Left lung (tissue), 14 donors: ENCODE measurements at places on chromosomes 2 and 18. TPM values are rescaled to one million over a fixed set of nuclear protein-coding genes. Genes with fewer than 3 reads are reported as not detected.
A peak's percentile ranks its signal among the peaks of the same experiment; 100 is the strongest.

- no peak for DNase-seq
- no peak overlapping the region for H3K4me3 ChIP-seq
- H3K27ac ChIP-seq: no peak overlapping the region
- no peaks in the 10 kb centered on the region for H3K27me3 ChIP-seq
- H3K36me3 ChIP-seq: no peaks in the 10 kb centered on the region
Measured at GRCh38 chr2:177204417-177204816, 8.2 kb upstream of the HNRNPA3 start.

GRCh38 chr18:76056471-76057110 lies 438.5 kb downstream of the ZNF516 start:
- no peak overlapping the region for H3K4me3 ChIP-seq
- no peaks in the 10 kb centered on the region for H3K4me1 ChIP-seq
- peak; percentile 90 for DNase-seq
- no peaks in the 10 kb centered on the region for H3K36me3 ChIP-seq
- H3K27me3 ChIP-seq: no peaks in the 10 kb centered on the region
- H3K27ac ChIP-seq: no peak overlapping the region

- no peak for DNase-seq
- H3K27ac ChIP-seq: no peak overlapping the region
- no peaks in the 10 kb centered on the region for H3K36me3 ChIP-seq
- no peaks in the 10 kb centered on the region for H3K27me3 ChIP-seq
Measured at GRCh38 chr2:223099561-223099960, 47.6 kb downstream of the KCNE4 start.

- no peak overlapping the region for H3K4me3 ChIP-seq
- no peaks in the 10 kb centered on the region for H3K36me3 ChIP-seq
- peak; percentile 82 for DNase-seq
- H3K27ac ChIP-seq: peak overlapping the region; percentile 61
- peaks cover 17% of the 10 kb centered on the region for H3K4me1 ChIP-seq
Measured at GRCh38 chr2:17643031-17643615, 102.6 kb downstream of the VSNL1 start.

- H3K36me3 ChIP-seq: no peaks in the 10 kb centered on the region
- H3K4me3 ChIP-seq: no peak overlapping the region
- no peak for DNase-seq
- H3K4me1 ChIP-seq: peaks cover 11% of the 10 kb centered on the region
- peaks cover 6% of the 10 kb centered on the region for H3K27me3 ChIP-seq
Measured at GRCh38 chr18:12423820-12424219, 16.1 kb downstream of the PRELID3A start.

DNA sequence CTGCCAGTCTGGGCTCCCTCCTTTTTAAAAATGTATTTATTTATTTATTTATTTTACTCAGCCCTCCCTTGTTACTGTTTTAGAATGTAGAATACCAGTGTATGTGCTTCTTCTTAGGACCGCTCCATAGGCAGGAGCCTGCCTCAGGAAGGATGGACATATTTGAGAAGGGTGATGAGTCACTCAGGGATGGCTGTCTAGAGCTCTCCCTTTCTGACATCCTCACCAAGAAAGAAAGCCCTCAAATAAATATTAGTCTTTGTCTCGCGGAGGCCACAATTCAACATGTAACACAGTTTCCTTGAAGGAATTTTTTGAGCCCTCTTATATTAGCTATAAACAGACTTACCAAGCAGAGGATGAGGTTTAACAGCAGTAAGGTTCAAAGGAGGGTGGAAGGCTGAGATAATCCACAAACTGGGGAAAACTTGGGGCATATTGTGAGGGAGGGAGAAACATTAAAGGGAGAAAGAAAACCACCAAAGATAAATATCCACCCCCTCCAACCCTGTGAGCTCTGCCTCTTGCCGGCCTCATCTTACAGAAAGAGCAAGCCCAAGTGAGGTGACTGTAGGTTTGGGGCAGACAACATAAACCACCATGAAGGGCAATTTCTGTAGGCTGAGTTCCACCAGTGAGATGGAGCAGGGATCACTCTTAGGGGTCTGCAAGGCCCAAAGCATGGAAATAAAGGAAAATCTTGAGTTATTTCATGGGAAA lies 163.4 kb downstream of the LRRTM1 start:
- no peaks in the 10 kb centered on the region for H3K4me1 ChIP-seq
- no peak overlapping the region for H3K4me3 ChIP-seq
- no peaks in the 10 kb centered on the region for H3K36me3 ChIP-seq
- no peaks in the 10 kb centered on the region for H3K27me3 ChIP-seq
- H3K27ac ChIP-seq: no peak overlapping the region
- no peak for DNase-seq

- no peaks in the 10 kb centered on the region for H3K36me3 ChIP-seq
- DNase-seq: no peak
- no peak overlapping the region for H3K4me3 ChIP-seq
- H3K4me1 ChIP-seq: no peaks in the 10 kb centered on the region
- H3K27me3 ChIP-seq: no peaks in the 10 kb centered on the region
Measured at GRCh38 chr2:50529600-50530218, 502.2 kb downstream of the NRXN1 start.

GRCh38 chr2:61433606-61434005 lies 37.3 kb downstream of the USP34 start:
- DNase-seq: no peak
- H3K4me3 ChIP-seq: no peak overlapping the region
- H3K4me1 ChIP-seq: no peaks in the 10 kb centered on the region
- H3K27me3 ChIP-seq: no peaks in the 10 kb centered on the region
- no peak overlapping the region for H3K27ac ChIP-seq
- H3K36me3 ChIP-seq: no peaks in the 10 kb centered on the region

- H3K4me1 ChIP-seq: peaks cover 25% of the 10 kb centered on the region
- no peaks in the 10 kb centered on the region for H3K27me3 ChIP-seq
- no peak overlapping the region for H3K4me3 ChIP-seq
Measured at GRCh38 chr18:46343456-46343855, 239.3 kb downstream of the HAUS1 start.

DNA sequence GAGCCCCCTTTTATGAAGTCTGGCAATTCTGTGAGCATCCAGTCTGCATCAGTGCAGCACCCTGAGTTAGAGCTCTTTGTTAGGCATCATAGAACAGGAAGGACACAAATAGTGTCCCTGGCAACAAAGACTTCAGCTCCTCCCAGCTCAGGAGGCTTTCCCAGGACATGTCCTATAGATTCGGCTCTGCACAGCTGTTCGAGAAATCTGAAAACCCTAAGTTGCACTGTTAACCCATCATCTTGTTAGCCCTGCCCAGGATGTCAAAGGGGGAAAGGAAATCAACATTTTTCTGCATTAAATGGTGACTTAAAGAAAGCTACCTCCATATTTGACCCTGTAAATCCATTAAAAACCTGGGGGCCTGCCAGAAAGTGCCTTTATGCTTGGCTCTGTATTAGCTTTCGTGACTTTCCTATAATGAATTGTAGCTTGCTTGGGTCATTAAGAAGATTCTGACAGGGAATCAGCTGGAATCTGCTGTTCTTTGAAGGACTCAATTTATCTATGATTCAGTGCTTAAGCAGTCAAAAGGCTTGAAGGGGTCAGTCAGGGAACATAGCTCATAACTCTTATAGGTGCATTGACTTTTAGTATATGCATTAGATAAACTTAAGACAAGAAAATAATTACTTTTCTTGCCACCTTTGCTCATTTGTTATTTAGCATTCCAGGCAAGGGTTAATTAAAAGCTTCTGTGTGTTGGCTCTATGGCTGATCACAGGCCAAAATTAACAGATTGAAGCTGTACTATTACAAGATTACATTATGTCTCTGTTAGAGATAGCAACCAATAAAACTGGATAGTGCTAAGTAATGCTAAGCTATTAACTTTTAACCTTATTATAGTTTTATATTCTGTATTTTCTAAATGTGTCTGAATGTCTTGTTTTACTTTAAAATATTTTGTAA lies 20.6 kb downstream of the ERMN start:
- H3K4me1 ChIP-seq: no peaks in the 10 kb centered on the region
- peaks cover 11% of the 10 kb centered on the region for H3K27me3 ChIP-seq
- H3K4me3 ChIP-seq: no peak overlapping the region
- H3K27ac ChIP-seq: no peak overlapping the region
- DNase-seq: peak; percentile 69

DNA sequence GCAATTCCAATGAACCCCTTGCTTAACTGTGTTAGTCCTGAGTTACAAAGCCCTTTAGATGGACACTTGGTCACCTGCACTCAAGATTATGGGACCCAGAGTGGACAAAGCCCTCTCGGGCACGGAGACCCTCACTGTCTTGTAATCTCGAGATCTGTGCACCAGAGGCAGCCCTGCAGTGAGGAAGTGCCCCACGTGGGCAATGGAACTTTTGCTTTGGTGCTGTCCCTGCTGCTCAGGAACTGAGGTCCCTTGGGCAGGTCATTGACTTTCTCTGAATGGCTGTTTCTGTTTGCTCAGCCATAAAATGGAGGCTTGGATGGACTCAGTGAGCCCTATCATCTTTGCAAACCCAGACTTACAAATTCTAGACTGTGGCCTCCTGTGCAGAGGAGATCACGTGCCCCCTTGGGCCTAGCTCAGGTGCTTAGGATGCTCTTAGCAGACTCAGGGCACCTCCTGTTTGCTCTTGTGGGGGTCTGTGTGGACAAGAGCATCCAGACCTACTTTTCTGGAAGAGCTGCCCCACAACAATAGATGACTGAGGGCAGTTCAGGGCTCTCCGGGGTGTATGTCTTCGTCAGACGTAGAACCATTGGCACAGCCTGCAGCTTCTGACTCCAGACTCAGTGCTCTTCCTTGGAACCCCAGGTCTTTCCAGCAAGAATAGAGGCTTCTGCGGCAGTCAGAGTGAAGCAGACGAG lies 94.5 kb upstream of the HS6ST1 start:
- H3K27ac ChIP-seq: no peak overlapping the region
- no peak for DNase-seq
- no peaks in the 10 kb centered on the region for H3K36me3 ChIP-seq
- no peak overlapping the region for H3K4me3 ChIP-seq

DNA sequence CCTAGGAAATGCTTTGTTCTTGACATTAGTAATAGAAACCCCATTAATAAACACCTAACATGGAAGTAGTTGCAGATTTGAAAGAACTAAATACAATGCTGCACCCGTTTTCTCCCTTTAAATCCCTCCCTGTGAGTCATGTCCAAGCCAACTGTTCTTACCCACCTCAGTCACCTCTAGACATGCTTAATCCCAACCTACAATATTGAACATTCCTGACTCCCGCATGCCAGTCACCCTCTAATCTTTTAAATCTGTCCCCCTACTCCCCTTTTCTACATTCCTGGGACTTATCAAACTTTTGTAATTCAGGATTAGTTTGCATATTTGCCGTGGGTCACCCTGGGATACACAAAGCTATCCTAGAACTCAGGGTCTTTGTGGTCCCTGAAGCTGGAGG lies 374.6 kb downstream of the IRS1 start:
- no peak overlapping the region for H3K4me3 ChIP-seq
- no peak for DNase-seq
- no peaks in the 10 kb centered on the region for H3K27me3 ChIP-seq
- H3K27ac ChIP-seq: no peak overlapping the region

- H3K27me3 ChIP-seq: no peaks in the 10 kb centered on the region
- no peak for DNase-seq
- H3K4me1 ChIP-seq: peaks cover 3% of the 10 kb centered on the region
- no peak overlapping the region for H3K27ac ChIP-seq
Measured at GRCh38 chr2:96409081-96409819, 73.7 kb downstream of the NCAPH start.

DNA sequence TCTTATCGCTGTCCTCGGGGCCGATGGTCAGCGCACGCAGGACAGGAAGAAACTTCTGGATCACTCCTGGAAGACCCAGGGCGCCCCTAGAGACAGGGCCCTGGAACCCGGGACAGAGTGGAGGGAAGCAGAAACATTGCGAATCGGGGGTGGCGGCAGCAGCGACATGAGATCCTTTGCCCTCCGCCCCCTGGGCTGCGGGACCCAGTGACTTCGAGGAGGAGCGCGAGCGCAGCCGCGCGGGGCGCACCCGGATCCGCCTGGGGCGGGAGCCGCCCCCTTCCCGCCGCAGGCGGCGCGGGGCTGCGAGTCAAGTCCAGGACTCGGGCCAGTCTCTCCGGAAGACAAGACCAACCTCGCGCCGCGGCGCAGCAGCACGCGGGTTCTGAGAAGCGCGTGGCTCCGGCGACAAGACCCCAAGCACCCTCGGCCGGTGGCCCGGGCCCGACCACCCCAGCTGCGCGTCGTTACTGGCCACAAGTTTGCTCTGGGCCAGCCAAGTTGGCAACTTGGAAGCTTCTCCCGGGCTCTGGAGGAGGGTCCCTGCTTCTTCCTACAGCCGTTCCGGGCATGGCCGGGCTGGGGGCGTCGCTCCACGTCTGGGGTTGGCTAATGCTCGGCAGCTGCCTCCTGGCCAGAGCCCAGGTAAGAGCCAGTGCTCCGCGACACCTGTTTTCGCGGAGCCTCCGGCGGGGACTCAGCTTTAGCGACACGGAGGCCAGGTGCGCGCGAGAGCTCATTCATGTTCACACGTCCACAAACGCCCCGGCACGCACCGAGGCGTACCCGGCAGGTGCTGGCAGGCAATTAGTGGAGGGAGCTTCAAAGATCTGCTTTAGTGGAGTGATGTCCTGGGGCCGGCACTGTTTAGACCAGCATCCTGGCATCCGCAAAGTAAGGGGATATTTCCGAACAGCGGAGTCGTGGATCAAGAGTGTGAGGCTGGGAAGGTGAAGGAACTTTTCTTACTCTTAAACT lies at the start of gene PTH2R:
TSS of gene PTH2R (plus strand) at position 319 of the 978 bp plus-strand sequence. CDS start at position 571, 252 bp downstream.
- peaks cover 29% of the 10 kb centered on the region for H3K27me3 ChIP-seq
- H3K4me1 ChIP-seq: peaks cover 8% of the 10 kb centered on the region
- no peak within 1 kb of the TSS for H3K27ac ChIP-seq
- DNase-seq: peak; percentile 30
- H3K4me3 ChIP-seq: no peak within 1 kb of the TSS

Gene DOK6
- 5.3 TPM for total RNA-seq

Gene SFXN5
- 17.1 TPM for total RNA-seq

Gene CCDC141
- 22.5 TPM for total RNA-seq

Gene SAG
- total RNA-seq: not detected

Gene GPR45
- total RNA-seq: not detected

Gene CFAP65
- 4.3 TPM for total RNA-seq

Gene IL36A
- total RNA-seq: not detected

Gene B3GNT7
- 107 TPM for total RNA-seq

Gene BUB1
- 7.1 TPM for total RNA-seq

Gene IL37
- not detected for total RNA-seq

Gene SLC5A7
- 0.84 TPM for total RNA-seq
